Kidney capillary endothelial cell (primary cell): ENCODE measurements at places on chromosomes 13 and 19.

DNA sequence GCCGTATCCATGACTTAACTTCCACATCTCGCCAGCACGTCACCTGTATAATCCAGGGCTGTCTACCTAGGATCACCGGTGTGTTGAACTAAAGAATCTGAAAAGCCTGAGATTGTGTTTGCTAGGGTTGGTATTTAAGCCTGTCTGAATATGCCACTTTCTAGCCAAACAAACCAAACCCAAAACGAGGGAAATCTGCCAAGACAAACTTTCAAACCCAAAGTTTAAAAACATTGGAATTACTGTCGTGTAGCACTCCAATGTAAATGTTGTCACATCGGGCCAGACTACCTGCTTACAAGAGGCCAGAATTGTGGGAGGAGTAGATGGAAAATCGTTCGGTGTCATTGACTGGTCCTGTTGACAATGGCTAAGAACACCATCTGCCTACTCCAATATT, 747.8 kb downstream of the EFNB2 start:
- no peak for DNase-seq

GRCh38 chr19:32924200-32924599, 47.6 kb downstream of the CEP89 start:
- no peak for DNase-seq

GRCh38 chr19:10706990-10707389, 5.8 kb downstream of the QTRT1 start:
- no peak for DNase-seq

- DNase-seq = no peak
Measured at GRCh38 chr19:15640294-15640903, at the start of gene CYP4F3. TSS of gene CYP4F3 (plus strand) at chr19:15640897. CDS start at chr19:15641416, 519 bp downstream.
